Activated CD4-positive, alpha-beta T cell treated with anti-CD3 and anti-CD28 coated beads for 48 hours (primary cell): ENCODE measurements at places on chromosomes 2 and 18.

DNA sequence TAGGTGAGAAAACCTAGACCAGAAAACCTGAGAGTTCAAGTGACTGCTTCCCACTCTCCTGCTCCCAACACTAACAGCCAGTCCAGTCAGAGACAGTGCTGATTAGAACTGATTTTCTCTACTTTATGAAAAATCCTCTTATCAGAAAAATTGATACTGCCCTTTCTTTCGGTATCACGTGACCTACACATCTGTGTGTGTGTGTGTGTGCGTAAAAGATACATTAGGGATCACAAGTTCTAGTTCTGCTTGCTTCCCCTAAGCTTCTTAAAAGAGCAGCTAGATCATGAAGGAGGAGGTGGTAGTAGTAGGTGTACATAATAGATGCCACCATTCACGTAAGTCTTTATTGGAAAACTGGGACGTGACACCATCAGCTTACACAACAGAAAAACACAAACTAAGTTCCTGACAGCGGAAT is 1.5 kb downstream of the ARL5A start:
- no peak for DNase-seq

- no peak for DNase-seq
Measured at GRCh38 chr2:54866868-54867267, 143.4 kb downstream of the EML6 start.

- DNase-seq, result no peak
Measured at GRCh38 chr2:69003731-69004130, 9.2 kb upstream of the ANTXR1 start.

DNA sequence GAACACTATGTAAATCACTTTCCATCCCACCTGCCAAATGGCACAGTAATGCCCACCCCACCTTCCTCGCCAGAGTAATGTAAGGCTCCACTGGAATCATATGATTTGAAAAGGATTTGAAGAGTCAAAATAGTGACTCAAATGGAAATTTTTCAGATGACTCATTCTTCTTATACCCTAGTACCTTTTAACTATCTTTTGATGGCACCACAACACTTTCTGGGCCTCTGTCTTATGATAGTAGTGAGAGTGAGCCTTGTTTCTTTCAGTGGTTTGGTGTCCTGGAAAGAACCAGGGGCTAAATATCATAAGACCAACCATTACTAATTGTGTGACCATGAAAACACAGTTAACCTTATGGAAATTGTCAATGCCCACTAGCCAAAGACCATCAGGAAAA is 235.4 kb upstream of the SLC14A2 start:
- DNase-seq, result no peak

DNA sequence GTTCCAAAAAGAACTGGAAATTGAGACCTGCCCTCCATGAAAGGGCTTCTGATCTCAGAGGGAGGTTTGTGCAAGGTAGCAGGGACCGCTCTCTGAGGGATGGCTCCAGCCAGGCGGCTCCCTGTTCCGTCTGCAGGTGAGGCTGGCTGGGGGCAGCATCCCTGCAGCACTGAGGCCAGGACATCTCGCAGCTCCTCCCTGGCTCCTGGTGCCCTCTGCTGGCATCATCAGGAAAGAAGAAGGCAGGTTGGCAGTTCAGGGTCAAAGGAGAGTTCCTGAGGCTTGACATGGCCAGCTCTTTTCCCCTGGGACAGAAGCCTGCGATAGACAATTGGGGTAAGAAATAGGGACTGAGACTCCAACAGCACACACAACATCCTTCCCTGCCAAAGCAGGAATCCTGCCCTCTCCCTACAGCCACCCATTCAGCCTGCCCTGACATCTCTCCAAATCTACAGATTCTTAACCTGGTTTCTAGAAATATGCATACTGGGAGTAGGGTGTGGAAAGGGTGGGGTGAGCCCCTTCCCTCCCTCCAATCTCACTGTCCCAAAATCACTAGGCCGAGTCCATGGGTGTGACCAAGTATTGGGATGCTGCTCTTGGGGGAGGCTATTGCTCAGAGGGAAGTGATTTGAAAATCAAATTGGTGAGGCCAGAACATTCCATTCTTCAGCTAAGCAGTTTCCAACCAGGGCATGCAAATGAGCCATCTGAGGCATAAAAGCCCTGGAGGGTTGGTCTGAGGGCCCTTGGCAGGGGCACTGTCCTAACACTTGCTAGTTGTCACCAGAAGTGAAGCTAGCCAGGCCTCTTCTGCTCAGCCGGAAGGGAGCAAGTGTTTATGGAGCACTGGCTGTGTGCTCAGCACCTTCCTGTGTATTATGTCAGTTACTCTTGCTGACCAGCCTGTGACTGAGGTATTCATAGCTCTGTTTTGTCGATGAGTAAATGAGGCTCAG is 185.4 kb downstream of the TFCP2L1 start:
- DNase-seq, result peak; percentile 11

- DNase-seq, result no peak
Measured at GRCh38 chr2:238921259-238921658, 73.4 kb downstream of the TWIST2 start.

GRCh38 chr2:224999754-225000153 is 42.5 kb downstream of the DOCK10 start:
- no peak for DNase-seq

DNA sequence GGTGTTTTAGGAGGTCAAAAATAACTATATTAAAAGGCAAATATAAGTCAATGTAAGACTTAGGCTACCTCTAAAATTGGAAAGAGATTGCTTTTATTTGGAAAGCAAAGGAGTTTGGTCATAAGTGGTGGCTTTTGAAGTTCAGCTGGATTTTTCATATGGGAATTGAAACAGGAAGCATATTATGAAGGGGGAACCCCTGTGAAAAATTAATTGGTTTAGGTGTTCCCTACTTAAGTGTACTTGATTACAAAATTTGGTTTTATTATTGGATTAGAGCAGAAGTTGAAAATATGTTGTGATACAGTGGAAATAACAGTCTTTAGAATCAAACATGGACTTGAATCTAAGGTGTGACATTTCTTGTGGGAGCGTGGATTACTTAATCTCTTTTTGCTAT is 121.4 kb upstream of the TTC27 start:
- no peak for DNase-seq

GRCh38 chr18:22456547-22456946 is 38.8 kb upstream of the CTAGE1 start:
- DNase-seq, result no peak

GRCh38 chr18:9140984-9141383 is 4.4 kb downstream of the ANKRD12 start:
- no peak for DNase-seq

DNA sequence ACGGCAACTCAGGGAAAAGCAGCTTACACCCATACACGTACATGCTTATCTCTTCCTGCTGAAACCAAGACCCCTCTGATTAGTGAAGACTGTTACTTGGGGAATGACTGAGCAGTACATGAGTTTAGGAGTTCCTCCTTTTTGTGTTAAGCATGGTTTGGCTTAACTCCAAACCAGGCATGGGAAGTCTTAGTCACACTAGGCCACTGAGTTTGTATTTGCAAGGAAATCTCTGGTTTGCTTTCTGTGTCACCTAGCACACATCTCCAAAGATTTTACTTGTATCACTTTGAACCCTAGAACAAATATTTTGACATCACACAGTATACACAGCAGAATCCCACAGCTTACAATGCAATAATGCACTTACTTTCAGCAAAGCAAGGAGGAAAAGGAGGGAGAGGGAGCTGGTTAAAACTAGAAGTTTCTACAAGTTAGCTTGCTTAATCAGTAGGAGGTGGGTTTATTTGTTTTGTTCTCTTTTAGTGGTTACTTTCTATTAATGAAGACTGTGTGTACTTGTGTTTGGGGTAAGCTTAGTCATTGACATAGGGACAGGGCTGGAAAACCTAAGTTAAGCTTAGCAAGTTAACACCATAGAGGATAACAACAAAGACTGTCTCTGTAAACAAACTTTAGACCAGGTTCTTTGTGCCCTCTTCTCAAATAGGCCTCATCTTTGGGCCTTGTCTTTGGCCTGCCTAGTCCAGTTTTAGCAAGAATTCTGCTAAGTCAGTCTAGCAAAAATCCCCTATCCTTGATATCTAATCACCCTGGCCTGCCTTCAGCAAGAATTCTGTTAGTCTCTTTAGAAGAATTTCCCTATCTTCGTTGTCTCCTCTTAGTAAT is 219.4 kb downstream of the MREG start:
- DNase-seq, result peak; percentile 71

DNA sequence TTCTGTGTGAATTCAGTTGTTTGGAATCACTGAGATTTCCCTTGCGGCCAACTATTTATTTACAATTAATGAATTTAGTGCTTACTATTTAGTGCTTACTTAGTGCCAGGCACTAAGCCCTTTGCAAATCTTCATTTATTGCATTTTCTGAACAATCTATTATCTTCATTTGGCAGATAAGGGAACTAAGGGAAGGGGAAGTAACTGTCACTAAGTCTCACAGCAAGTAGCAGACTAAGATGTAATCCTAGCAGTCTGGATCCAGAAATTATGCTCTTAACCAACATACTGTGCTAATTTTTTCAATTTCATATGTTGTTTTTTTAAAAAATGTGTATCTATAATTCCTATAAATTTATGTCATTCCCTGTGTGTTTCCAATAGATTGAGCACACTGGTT is 214.4 kb upstream of the EPC2 start:
- no peak for DNase-seq

DNA sequence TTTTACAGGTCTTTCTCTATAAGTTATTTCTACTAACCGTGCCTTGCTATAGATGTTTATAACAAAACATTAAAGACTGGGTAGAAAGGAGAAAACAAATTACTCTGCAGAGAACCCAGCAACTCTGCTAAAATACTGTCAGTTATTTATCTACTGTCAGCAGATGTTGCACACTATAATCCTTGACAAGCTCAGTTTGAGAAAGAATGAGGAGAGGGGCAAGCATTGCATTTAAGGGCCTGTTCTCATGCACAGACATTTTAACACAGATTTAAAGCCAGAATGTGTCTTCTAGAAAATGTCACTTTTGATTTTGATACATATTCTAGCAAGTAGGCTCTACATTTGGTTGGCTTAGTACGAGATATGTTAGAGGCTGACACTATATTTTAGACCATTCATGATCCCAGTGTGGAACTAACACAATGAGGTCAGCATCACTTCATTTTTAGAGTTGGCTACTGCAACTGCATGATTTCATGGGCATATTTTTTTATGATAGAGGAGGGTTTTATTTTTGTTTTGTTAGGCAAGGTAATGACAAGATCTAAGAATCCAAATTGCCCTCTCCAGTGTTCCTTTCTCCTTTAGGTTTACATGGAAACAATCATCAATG is 516.4 kb downstream of the ZEB2 start:
- DNase-seq, result no peak

GRCh38 chr2:106960683-106961161 is 74.8 kb upstream of the ST6GAL2 start:
- DNase-seq, result no peak

GRCh38 chr2:109457366-109457765 is 156.4 kb downstream of the SEPTIN10 start:
- DNase-seq, result no peak

DNA sequence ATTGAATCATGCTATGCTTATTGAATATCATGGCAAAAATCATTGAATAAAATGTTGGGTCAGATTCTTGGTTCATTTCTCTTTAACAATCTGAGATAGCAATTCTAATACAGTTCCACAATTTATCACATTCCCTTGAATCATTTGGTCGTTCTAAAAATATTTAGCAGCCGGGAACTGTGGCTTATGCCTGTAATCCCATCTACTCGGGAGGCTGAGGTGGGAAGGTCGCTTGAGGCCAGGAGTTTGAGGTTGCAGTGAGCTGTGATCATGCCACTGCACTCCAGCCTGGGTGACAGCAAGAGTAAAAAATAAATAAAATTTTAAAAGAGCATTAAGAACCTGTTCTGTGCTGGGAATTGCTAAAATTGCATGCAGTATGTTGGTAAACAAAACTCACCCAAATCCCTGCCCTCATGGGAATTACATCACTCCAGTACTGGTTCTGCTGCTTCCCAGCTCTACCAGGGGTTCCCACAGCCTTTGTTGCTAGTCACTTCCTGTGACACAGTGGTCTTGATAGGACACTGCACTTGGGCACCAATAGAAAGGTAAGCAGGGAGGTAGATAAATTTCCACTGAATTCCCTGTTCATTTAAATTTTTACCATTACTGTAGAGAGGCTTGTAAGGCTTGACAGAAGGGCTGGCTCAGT is 200.4 kb downstream of the CTNNA2 start:
- DNase-seq, result no peak

DNA sequence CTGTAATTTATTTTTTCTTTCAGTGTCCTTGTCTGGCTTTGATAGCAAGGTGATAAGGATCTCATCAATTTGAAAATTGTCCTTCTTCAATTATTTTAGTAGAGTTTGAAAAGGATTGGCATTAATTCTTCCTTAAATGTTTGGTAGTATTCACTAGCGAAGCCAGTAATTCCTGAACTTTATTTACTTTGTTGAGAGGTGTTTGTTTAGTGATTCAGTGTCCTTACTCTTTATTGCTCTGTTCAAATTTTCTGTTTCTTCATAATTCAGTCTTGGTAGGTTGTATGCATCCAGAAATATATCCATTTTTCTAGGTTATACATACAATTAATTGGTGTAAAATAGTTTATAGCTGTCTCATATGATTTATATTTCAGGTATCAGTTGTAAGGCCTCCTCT is 676.7 kb upstream of the POU3F3 start:
- no peak for DNase-seq

GRCh38 chr2:150402953-150403352 is 84.5 kb downstream of the RND3 start:
- DNase-seq, result no peak

- no peak for DNase-seq
Measured at GRCh38 chr2:7210712-7211111, 293.5 kb downstream of the RNF144A start.

- no peak for DNase-seq
Measured at GRCh38 chr2:153971855-153972254, 100.1 kb downstream of the GALNT13 start.

- DNase-seq, result no peak
Measured at GRCh38 chr2:866887-867286, 83.8 kb upstream of the SNTG2 start.

DNA sequence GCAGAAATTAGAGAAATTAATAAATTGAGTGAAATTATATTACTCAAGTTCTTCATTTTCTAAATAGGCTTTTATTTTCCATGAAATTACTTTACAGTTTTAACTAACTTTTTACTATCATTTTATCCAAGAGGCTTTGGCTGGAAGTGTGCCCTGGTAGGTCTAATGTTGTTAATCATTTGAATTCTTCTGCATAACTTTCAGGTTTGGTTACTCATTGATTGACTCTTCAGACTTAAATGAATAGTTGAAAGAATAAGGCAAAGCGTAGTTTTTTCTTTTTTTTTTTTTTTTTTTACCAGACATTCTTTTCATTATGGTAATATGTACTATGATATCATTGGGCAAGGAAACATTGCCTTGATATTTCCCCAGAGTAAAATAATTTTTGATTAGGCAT is 228.4 kb upstream of the MMADHC start:
- DNase-seq, result no peak
